SIG-M5 (cell line): ENCODE measurements at places on chromosomes 16 and 17.

DNA sequence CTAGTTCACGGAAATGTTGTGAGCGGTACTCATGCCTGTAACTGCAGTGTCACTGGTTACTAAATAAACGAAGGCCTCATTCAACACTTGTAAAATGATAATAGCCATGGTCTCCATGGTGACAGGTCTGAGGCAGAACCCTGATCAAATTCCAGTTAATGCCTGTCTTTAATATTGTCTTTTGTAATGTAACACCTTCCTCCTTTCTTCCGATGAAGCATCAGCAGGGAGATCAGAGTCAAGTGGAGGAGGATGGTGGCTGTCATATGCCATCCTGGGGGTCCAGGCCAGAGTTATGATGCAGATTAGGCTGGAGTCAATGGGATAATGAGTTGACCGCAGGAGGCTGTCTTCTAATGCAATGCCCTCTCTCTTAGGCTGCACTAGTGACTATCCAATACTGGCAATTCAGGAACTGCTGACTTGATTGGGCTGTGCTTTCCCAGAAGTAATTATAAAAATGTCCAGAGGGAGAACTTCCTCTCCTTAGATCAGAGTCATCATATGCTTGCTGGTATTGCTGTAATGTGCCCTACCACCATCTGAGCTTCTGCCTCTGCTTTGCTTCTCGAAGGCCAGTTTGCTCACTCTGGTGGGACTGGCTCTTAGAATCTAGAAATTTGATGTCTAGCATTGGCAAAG lies 419.1 kb downstream of the CA10 start:
- no peak for DNase-seq

GRCh38 chr17:51372345-51373004 lies 112.1 kb downstream of the UTP18 start:
- DNase-seq: peak; percentile 82

- DNase-seq: no peak
These were observed 80.3 kb upstream of the GOT2 start for GRCh38 chr16:58814348-58814801.

DNA sequence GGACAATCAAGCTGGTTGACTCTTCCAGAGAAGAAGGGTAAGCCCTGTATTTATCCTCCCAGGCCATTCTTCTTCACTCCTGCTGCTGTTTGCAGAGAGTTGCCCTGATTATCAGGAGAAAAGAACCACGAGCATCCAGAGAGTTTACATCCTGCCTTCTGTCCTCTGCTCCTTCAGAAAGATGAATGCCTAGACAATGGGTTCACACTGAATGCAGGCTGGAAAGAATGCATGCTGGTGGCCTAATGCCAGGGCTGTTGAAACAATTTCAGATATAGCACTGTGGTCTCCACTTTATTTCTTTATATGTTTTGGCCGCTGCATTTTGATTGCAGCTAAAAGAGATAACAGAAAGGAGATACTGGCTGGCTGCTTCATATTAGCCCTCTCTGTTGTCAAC lies 21.2 kb upstream of the HAS3 start:
- no peak for DNase-seq

DNA sequence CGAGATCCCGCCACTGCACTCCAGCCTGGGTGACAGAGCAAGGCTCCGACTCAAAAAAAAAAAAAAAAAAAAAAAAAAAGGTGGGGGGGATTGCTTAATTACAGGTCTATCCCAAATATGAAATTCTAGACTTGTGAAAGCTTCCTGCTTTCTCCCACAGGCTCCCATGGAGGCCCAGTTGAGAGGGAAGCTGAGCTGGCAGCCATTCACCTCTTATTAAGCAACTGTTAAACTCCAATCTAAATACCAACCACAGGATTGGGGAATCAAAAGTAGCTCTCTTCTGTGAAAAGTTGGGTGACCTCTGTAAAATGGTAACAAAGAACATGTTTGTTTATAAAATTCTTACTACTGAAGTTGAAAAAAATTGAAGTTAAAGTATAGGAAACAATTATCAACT lies 45.8 kb upstream of the STAC2 start:
- DNase-seq: no peak

- DNase-seq: no peak
These were observed 287.4 kb downstream of the HAPSTR1 start for GRCh38 chr16:9378876-9379275.

- no peak for DNase-seq
These were observed 99.4 kb downstream of the CYLD start for GRCh38 chr16:50841081-50841886.

DNA sequence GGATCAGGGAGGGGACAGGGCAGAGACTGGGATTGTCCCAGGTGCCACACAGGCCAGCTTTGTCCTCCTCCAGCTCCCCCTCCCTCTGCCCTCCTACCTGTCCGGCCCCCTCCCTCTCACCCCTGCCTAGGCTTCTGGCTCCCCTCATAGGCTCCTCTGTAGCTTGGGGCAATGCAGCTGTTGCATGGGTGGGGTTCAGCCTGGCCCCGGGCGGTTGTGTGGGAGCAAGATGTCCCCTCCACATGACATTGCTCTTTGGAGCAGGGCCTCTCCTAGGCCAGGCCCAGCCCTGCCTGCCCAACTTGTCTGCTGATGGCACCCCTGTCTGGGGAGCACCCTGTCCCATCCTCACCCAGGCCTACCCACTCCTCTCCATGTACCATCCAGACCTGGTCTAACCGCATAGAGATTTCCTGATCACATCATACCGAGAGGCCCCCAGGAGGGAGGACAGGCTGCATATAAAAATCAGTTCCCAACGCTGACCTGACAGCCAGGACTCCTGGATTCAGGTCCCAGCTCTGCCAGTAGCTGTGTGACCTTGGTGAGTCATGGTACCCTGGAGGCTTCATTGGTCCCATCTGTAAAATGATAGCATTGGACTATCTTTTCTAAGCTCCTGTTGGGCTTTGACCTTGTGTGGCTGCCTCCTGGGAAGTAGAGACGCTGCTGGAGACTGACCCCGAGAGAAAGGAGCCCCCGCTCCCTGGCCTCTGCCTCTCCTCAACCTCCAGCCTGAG lies 48.8 kb upstream of the DLX4 start:
- DNase-seq: no peak

DNA sequence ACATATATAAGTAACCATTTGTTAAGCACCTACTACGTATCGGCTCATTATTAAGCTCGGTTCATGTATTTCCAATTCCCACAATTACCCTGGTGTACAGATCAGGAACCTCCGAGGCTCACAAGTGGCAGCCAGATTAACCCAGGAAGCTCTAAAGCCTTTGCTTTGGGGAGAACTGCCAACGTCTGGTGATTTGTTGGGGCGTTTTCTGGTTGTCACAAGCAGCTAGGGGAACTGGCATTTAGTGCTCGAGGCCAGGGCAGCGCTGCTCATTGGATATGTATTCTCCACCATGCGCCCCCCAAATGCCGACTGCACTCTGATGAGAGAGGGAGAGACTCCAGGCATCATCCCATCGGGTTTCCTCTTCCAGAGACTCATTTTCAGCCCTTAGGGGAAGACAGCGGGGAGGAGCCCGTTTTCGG lies 541 bp downstream of the ZNF18 start:
- no peak for DNase-seq

DNA sequence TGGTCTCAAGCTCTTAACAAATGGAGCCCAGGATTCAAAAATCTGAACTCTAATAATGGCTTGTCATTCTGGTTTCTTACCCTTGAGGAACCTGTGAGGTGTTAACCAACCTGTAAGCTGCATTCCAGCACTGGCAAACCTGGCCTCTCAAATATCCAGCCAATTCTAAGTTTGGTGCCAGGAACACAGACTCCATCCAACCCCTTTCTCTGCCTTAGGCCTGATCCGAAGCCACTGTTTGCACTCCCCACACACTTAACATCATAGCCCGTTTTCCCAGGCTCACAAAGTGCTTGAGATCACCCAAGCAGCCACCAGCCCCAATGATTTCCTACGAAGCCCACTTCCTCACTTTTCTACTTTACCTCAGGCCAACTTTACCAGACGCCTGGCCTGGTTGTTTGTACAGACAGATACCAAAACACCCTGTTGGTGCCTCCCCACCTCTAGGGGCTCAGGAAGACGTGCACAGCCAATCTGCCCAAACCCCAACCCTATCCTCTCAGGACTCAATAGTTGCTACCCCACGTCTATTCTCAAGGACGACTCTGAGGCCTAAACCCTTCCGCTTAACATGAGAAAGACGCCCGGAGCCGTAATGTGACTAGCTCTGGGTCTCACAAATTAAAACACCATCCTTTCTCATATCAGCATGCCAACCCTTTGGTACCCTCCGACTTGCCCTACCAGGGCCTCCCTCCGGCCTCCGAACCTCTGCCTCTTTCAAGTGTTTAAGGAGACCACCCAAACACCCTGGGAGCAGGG lies 3.2 kb upstream of the PER1 start:
- no peak for DNase-seq

DNA sequence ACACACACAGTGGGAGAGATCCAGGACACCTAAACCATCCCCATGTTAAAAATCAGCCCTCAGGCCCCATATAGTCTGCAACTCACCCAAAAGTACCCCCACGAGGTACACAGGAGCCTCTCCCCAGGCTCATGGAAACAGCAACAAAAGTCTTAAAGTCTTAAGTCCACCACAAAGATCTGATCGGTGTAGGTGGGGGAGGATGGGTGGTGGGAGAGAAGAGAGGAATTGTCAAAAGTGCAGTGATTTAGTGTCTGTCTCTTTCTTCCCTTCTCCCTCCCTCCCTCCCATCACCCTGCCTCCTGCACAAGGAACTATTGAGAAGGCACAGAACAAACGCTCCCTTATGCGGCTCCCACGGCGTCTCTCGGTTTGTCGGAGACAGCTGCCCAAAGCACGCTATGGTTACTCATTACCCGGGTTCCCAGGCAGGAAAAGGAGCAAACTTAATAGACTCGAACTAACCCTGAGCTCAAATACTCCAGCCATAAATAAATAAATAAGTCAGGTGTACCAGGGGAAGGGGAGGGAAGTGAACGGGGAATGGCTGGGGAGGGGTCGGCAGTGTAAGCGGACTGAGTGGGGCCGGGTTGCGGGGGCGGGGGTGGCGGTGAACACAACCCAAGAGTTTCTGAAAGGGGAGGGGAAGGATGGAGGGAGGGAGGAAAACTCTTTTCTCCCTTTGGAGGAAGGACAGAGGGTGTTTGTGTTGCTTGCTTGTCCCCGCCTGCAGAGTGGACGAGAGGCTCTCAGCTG lies 477.4 kb downstream of the SLC39A11 start:
- no peak for DNase-seq

DNA sequence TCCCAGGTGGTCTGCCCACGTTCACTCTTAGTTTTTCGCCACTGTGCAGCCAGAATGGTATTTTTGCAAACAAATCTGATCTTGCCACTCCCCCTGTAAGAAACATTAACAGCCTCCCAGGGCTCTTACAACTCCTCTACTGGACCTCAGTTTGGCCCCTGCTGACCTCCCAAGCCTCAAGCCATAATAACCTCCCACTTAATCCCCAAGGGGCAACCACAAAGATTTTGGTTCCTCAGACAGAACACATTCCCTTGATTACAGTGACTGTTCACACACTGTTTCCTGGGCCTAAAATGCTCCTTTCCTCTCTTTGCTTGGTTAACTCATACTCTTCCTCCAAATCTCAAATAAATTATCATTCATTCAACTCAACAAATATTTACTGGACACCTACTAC lies 21.5 kb upstream of the CD300E start:
- no peak for DNase-seq

DNA sequence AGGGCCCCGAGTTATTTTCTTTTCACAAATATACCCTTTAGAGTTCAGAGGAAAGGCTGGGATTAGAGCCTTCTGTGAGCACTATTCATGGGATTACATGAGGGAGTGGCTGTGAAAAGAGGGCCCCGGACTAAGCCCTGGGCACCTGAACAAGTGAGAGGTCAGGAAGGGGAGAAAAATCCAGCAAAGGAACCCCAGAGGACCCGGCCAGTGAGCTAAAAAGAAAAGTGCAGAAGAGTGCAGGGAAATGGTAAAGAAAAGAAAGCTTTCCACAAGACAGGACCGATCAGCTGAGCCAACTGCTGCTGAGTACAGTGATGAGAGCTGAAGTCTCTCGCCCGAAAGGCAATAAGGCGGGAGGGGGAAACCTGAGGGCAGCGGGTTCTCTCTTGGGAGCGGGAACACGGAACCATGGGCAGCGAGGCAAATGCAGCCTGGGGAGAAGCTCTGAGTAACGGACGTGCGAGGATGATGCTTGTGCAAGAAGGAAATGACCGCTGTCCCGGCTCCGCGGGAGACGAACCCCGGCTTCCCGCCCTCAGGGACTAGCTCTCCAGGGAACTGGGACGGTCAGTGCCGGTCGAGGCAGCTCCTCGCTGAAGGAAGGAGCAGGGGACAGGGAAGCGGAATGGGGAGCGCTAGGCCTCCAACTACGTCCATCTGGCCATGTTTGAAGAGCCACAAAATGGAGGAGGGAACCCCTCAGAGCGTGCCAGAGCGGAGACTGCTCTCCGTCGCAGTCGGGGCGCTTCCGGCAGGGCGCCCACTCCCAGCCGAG lies 665 bp upstream of the ALDH3A2 start:
- DNase-seq: no peak

DNA sequence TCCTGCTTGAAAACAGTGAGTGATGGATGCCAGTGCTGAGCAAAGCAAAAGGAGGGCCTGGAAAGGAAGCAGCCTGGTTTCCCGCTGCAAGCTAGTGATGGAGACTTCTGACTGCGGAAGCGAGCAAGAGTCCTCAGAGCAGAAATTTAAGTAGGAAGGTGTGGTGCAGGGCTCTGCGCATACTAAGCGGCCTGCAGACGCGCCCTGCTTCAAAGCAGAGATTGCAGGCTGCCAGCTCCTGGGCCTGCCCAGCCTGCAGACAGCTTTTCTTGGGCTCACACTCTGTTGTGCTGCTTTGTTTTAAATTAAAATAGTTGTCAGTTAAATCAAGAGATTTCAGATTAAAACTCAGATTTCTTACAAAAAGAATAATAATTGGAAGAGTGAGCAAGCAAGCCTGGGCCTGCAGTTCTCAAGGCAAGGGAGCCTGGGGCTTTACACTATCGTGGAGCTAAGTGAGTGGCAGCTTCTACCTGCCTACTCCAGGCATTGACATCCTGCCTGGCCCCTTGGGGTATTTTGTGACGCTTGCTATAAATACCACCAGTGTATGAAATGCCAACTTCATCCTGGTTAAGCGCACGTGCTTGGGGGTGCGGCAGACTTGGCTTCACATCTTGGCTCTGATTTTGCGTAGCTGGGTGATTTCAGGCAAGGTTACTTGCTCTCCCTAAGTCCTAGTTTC lies 237.3 kb downstream of the XYLT1 start:
- DNase-seq: no peak

- no peak for DNase-seq
These were observed 43.5 kb upstream of the BCAR1 start for GRCh38 chr16:75294773-75295459.
